ENCODE measurements at places on chromosomes 1 and 21. TPM values are rescaled to one million over a fixed set of nuclear protein-coding genes. Genes with fewer than 3 reads are reported as not detected.

DNA sequence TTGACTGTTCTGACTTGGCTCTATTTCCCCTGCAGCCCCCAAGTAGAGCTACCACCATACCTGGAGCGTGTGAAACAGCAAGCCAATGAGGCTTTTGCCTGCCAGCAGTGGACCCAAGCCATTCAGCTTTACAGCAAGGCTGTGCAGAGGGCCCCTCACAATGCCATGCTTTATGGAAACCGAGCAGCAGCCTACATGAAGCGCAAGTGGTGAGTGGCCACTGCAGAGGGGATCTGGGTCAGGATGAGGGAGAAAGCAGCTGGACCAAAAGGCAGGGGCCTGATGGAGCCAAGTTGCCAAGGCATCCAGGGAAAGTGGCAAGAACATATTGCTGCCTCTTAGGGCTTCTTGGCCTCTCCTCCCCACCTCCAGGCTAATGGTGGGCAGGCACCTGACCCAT lies 24.1 kb upstream of the TMEM222 start:
- DNase-seq = no peak

DNA sequence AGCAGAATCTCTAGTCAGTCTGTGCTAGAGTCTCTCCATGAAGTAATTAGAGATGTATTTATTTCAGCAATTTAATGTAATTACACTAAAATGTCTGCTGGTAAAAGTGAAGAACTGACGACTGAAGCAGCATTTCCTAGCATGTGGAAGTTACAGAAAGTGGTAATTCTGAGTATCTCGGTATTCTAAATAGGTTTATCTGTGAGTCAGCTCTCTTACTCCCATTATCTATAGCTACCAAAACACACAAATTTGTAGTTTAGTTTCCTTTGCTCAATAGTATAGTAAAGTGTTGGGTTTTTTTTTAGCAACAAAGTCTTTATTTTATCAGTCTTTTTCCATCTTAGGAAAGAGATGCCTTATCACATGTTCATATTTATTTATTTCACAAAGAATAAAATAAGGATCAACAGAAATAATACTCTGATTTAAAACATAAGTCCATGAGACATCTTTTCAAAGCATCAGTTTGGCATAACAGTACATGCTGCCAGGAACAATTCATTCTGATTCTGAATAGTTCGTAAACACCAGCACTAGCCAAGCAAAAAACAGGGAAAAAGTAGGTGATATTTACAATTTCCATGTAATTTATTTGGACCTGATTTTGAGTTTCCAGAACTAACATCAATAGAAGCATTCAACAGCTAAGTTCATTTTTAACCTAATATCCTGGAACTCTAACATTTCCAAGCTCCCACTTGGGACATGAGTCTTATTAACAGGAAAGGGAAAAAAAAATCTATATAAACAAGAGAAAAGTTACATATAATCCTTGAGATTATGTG lies 76.3 kb downstream of the KCNT2 start:
- DNase-seq = no peak

CYP2J2 gene
- total RNA-seq = 0.65 TPM

GRCh38 chr1:8318436-8318835 lies 522 bp downstream of the SLC45A1 start:
- DNase-seq = no peak

SRSF11 gene
- 81.8 TPM for total RNA-seq

- DNase-seq = no peak
Measured at GRCh38 chr1:160108888-160109662, 6.5 kb upstream of the ATP1A2 start.

CACNA1E gene
- total RNA-seq = 0.06 TPM

FCAMR gene
- total RNA-seq = not detected

- no peak for DNase-seq
Measured at GRCh38 chr1:57850176-57850940, 426.5 kb upstream of the DAB1 start.

ZNF496 gene
- 24.4 TPM for total RNA-seq

TNFRSF1B gene
- 4.7 TPM for total RNA-seq

DNA sequence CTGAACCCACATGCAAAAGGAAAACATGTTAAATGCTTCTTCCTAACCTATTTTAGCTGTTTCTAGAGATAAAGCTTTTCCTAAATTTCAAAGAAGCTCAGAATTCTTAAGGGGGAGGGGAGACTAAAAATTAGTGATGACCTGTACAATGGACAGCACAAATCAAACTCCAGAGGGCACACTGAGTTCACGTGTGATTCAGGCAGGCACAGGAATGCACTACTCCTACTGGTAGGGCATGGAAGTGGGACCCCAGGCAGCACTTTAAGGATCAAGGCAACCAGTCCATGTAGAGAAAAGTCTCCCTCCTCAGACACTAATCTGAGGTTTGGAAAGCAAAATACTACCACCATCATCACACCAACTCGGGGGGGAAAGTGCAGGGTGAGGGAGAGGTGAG lies 31.3 kb upstream of the CLCA4 start:
- no peak for DNase-seq

DCST1 gene
- not detected for total RNA-seq
